ENCODE measurements at places on chromosomes 11 and 22.
A peak's percentile ranks its signal among the peaks of the same experiment; 100 is the strongest.

DNA sequence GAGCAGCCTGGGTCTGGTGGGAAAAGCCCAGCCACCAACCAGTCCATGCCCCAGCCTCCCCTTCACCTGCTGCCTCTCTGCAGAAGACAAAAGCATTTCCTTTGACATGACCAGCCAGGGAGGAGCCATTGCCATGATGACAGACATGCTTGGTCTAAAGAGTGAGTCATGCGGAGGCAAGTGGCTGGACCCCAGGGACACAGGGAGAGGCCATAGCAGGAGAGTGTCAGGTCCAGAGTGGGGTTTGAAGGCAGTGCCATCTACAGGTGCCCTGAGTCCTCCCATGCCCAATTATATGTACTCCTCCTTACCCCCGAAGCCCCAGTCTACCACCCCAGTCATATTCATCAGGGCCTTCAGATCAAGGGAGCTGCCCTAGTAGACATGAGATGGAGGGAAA is 67.4 kb downstream of the SCN3B start:
- DNase-seq = no peak

DNA sequence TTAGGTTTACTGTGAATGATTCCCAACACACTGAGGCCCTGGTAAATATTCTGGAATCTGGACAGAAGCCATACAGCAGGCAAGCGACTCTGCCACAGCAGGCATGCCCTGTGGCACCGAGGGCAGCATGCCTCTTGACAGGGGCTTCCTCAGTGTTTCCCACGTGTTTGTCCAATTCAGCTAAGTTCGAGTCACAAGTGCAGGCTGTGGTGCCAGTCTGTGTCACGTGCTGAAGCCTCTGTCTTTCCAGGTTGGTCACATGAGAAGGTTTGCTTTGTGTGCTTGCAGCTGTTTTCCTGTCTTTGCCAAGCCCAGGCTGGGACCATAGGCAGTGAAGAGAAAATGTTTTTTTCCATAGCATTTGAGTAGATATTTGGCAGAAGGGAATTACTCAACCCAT is 2.4 kb upstream of the PPFIBP2 start:
- DNase-seq = peak; percentile 81

GRCh38 chr11:79336797-79337517 is 103.9 kb downstream of the TENM4 start:
- DNase-seq = no peak

DNA sequence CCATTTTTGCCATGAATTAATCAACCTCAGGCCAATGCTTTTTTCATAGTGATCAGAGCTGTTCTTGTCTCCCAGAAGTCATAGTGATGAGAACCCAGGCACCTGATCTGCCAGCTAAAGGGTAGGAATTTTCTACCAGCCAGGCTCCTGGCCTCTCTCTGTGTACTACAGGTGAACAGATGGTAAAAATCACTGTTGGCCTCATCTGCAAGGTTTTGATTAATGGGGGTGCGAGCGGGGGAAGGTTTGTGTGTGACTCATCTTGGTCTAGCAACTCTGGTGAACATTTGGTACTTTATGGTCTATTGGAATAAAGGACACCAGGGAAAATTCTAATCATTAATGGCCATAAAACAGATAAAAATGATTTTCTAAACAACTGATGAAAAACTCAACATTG is 14.4 kb upstream of the APOL4 start:
- DNase-seq = no peak

- peak; percentile 40 for DNase-seq
These were observed 5.8 kb upstream of the KDM2A start for GRCh38 chr11:67113231-67113721.

- no peak for DNase-seq
These were observed 816.3 kb downstream of the NTM start for GRCh38 chr11:132186699-132187098.
